ENCODE measurements at places on chromosomes 1 and 21. TPM values are rescaled to one million over a fixed set of nuclear protein-coding genes. Genes with fewer than 3 reads are reported as not detected.

DNA sequence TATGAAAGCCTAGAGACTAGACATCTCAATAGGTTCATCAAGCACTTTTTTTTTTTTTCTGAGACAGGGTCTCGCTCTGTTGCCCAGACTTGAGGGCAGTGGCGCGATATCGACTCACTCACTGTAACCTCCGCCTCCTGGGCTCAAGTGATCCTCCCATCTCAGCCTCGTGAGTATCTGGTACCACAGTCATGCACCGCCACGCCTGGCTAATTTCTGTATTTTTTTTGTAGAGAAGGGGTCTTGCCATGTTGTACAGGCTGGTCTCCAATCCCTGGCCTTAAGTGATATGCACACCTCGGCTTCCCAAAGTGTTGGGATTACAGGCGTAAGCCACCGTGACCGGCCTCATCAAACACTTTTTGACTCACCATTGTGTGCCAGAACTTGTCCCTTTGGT, 613 bp upstream of the GPATCH4 start:
- H3K27ac ChIP-seq, result peak overlapping the region; percentile 43
- no peak for DNase-seq
- no peaks in the 10 kb centered on the region for H3K27me3 ChIP-seq
- no peaks in the 10 kb centered on the region for H3K4me1 ChIP-seq
- H3K4me3 ChIP-seq, result peak overlapping the region; percentile 56
- H3K36me3 ChIP-seq, result no peaks in the 10 kb centered on the region

- no peak for DNase-seq
- H3K4me1 ChIP-seq, result no peaks in the 10 kb centered on the region
- H3K27ac ChIP-seq, result no peak overlapping the region
- no peak overlapping the region for H3K4me3 ChIP-seq
- H3K27me3 ChIP-seq, result no peaks in the 10 kb centered on the region
Observed at GRCh38 chr1:4402032-4402431, 252.4 kb upstream of the AJAP1 start.

DNA sequence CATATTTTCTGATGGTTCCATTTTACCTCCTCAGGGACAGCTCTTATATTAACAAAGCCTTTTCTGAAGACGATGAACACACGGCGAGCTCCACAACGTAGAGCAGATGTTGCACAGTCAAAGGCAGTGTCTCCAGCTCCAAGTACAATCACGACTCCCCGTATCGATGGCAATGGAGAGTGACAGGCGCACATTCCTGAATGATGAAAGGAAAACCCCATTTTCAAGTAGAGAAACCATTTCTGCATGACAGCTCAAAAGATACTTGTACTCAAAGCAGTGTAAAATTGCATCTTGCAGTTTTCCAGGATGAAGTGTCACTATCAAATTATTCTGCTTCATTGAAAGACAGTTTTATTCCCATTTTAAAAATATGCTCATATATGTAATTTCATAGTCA, 327.6 kb downstream of the DPYD start:
- no peak for DNase-seq
- no peaks in the 10 kb centered on the region for H3K27me3 ChIP-seq
- H3K27ac ChIP-seq, result no peak overlapping the region
- H3K36me3 ChIP-seq, result no peaks in the 10 kb centered on the region
- H3K4me1 ChIP-seq, result no peaks in the 10 kb centered on the region
- H3K4me3 ChIP-seq, result no peak overlapping the region

- no peak overlapping the region for H3K27ac ChIP-seq
- H3K27me3 ChIP-seq, result no peaks in the 10 kb centered on the region
- peak; percentile 76 for DNase-seq
- H3K36me3 ChIP-seq, result no peaks in the 10 kb centered on the region
Observed at GRCh38 chr1:111204201-111204982, 3.9 kb upstream of the DENND2D start.

DNA sequence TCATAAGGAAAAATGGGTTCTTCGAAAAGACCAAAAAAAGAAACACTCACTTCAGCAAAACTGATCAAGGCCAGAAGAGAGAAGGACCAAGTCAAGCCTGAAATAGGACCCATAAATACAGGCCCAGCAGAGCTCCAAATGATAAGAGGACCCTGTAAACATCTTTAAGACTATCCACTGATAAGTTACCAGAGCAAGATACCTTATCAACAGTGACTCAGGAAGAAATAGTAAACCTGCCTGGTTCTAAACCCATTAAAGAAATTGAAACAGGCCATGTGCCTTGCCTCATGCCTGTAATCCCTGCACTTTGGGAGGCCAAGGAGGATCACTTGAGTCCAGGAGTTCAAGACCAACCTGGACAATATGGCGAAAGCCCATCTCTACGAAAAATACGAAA, 81.8 kb upstream of the ERRFI1 start:
- H3K36me3 ChIP-seq, result no peaks in the 10 kb centered on the region
- no peak overlapping the region for H3K27ac ChIP-seq
- no peak overlapping the region for H3K4me3 ChIP-seq
- H3K27me3 ChIP-seq, result no peaks in the 10 kb centered on the region

DNA sequence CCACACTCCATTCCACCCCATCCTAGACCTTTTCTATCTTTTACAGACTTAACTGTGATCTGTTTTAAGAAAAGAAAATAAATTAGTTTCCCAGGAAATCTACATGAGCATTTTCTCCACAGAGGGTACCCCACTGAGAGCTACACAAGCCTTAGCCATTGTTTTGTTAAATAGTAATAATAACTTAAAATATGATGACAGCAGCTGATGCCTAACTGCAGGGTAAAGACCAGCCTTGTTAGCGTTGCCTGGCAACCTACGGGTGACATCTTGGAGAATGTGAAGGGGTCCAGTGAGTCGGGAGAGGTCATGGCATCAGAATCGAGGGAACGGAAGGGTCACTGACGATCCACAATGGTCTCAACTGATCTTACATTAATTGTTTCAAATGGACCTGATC, 233.2 kb upstream of the PBX1 start:
- no peak for DNase-seq
- no peaks in the 10 kb centered on the region for H3K4me1 ChIP-seq
- no peaks in the 10 kb centered on the region for H3K27me3 ChIP-seq
- no peaks in the 10 kb centered on the region for H3K36me3 ChIP-seq
- no peak overlapping the region for H3K27ac ChIP-seq

GRCh38 chr1:106061586-106062495, 994.6 kb upstream of the PRMT6 start:
- H3K27me3 ChIP-seq, result no peaks in the 10 kb centered on the region
- H3K36me3 ChIP-seq, result no peaks in the 10 kb centered on the region
- no peak overlapping the region for H3K4me3 ChIP-seq
- no peaks in the 10 kb centered on the region for H3K4me1 ChIP-seq

GRCh38 chr1:41545996-41546832, 61.7 kb upstream of the EDN2 start:
- no peaks in the 10 kb centered on the region for H3K4me1 ChIP-seq
- H3K36me3 ChIP-seq, result no peaks in the 10 kb centered on the region
- no peak overlapping the region for H3K27ac ChIP-seq

GRCh38 chr21:25371841-25372425, 235.3 kb downstream of the MRPL39 start:
- H3K4me3 ChIP-seq, result no peak overlapping the region
- H3K27me3 ChIP-seq, result no peaks in the 10 kb centered on the region
- H3K4me1 ChIP-seq, result no peaks in the 10 kb centered on the region
- H3K27ac ChIP-seq, result no peak overlapping the region
- DNase-seq, result no peak

DNA sequence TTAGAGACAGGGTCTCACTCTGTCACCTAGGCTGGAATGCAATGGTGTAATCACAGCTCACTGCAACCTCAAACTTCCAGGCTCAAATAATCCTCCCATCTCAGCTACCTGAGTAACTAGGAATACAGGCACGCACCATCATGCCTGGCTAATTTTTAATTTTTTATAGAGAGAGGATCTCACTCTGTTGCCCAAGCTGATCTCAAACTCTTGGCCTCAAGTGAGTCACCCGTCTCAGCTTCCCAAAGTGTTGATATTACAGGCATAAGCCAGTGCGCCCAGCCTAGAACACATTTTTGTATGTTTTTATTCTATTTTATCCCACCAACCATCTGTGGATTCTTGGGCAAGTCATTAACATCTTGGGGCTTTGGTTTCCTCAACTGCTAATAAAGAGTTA, 100.5 kb downstream of the AK5 start:
- no peaks in the 10 kb centered on the region for H3K36me3 ChIP-seq
- no peak overlapping the region for H3K4me3 ChIP-seq
- DNase-seq, result no peak
- H3K27me3 ChIP-seq, result no peaks in the 10 kb centered on the region

DNA sequence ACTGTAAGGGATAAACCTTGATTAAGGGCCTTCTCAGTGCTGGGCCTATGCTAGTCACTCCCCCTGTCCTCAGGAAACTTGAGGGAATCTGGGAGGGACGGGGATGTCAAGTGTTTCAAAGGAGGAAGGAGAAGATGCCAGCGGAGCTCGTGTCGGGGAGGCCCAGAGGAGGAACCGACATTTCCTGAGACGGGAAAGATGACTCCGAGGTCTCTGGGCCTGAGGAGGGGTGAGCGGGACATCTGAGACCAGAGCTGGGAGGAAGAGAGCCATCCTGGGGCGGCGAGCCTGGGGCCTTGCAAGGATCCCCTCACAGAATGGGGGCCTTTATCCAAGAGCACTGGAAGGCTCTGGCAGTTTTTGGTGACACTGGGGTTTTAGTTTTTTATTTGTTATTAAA, 10.4 kb downstream of the SLC66A1 start:
- H3K4me1 ChIP-seq, result no peaks in the 10 kb centered on the region
- no peaks in the 10 kb centered on the region for H3K36me3 ChIP-seq
- no peaks in the 10 kb centered on the region for H3K27me3 ChIP-seq
- no peak overlapping the region for H3K4me3 ChIP-seq
- no peak overlapping the region for H3K27ac ChIP-seq

GRCh38 chr1:196902344-196902743, 14.5 kb downstream of the CFHR4 start:
- no peak overlapping the region for H3K4me3 ChIP-seq
- H3K36me3 ChIP-seq, result no peaks in the 10 kb centered on the region
- H3K4me1 ChIP-seq, result no peaks in the 10 kb centered on the region

GRCh38 chr1:72693376-72693775, 411.0 kb upstream of the NEGR1 start:
- no peaks in the 10 kb centered on the region for H3K27me3 ChIP-seq
- DNase-seq, result no peak
- H3K27ac ChIP-seq, result no peak overlapping the region
- H3K4me1 ChIP-seq, result no peaks in the 10 kb centered on the region

DNA sequence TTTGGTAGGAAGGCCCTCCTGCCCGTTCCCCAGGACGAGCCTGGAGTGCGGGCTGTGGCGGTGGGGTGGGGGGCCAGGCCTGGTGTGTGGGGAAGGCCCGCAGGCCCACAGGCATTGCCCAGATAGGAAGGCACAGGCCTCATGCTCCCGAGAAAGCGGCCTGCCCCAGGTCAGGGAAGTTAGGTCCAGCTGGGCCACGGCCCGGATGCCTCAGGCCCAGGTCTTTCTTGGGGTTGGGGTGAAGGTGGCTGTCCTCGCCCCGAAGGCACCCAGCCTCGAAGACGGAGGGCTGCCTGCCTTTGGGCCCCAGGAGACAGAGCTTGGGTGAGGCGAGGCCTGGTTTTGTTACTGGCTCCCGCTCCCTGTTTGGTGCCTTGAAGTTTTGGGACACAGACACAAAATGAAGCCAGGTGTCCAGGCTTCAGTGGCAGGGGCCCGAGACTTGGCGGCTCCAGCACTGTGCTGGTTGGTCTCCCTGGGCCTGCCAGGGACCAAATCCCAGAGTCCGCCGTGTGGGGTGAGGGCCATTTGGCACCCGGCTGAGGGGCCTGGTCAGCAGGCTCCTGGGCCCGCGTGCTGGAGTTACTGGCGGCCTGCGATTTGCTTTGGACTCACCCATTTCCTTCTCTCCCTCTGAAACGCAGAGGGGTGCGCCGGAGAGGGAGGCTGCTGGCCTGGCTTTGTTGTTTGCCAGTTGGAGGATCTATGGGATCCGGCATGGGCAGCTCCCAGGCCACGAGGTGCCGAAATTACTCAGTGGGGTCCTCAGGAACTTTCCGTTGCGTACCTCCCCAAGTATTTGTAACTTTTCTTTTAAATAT, 2.0 kb downstream of the SKI start:
- peaks cover 3% of the 10 kb centered on the region for H3K4me1 ChIP-seq
- peak overlapping the region; percentile 14 for H3K27ac ChIP-seq
- peak overlapping the region; percentile 93 for H3K4me3 ChIP-seq
- H3K36me3 ChIP-seq, result no peaks in the 10 kb centered on the region
- peak; percentile 71 for DNase-seq

DNA sequence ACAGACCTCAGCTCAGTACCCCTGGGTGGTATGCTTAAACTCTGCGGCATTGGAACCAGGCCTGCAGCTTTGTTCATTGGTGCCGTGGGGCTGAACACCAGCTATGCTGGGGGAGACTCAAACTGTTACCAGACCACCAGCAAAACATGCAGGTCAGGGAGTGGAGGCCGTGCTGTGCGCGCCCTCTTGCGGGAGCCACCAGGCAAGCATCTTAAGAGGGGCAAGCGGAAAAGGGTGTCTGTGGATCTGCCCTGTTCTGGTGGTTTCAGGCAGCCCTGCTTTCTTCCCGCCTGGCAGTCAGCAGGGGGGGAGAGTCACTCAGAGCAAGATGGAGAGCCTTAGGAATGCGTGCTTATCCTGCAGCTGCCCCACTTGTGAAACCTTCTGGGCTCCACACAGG, 276.9 kb upstream of the ZRANB2 start:
- H3K4me1 ChIP-seq, result no peaks in the 10 kb centered on the region
- H3K27ac ChIP-seq, result no peak overlapping the region
- H3K4me3 ChIP-seq, result no peak overlapping the region
- H3K36me3 ChIP-seq, result no peaks in the 10 kb centered on the region
- DNase-seq, result no peak

DNA sequence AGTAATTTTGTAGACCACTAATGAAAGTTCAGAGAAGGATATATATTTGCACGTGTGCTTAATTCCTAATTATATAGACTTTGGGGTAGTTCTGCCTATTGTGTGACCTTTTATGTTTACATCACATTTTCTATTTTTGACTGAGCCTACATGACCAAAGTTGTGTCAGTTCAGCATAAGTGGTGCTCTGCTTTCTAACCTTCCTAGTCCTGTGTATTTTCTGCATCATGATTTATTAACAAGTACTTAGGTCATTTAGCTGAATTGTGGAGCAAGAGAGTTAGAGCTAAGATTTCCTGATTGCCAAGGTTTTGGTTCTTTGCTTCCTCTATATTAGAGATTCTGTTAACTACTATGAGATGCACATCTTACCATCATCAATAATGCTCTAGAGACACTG, 176.0 kb downstream of the C1orf21 start:
- peaks cover 11% of the 10 kb centered on the region for H3K4me1 ChIP-seq
- no peaks in the 10 kb centered on the region for H3K27me3 ChIP-seq
- no peak overlapping the region for H3K4me3 ChIP-seq
- no peak overlapping the region for H3K27ac ChIP-seq

- no peaks in the 10 kb centered on the region for H3K36me3 ChIP-seq
- no peaks in the 10 kb centered on the region for H3K27me3 ChIP-seq
- no peak overlapping the region for H3K4me3 ChIP-seq
- H3K27ac ChIP-seq, result no peak overlapping the region
- no peak for DNase-seq
- no peaks in the 10 kb centered on the region for H3K4me1 ChIP-seq
Observed at GRCh38 chr1:233802611-233803010, 101.9 kb upstream of the SLC35F3 start.

GRCh38 chr1:170887726-170888125, 47.6 kb upstream of the MROH9 start:
- H3K36me3 ChIP-seq, result no peaks in the 10 kb centered on the region
- no peak overlapping the region for H3K4me3 ChIP-seq
- no peaks in the 10 kb centered on the region for H3K4me1 ChIP-seq
- no peak for DNase-seq
- no peaks in the 10 kb centered on the region for H3K27me3 ChIP-seq

Gene LCE2C
- total RNA-seq, result not detected

Gene DISP3
- total RNA-seq, result 0.10 TPM

Gene NDUFV3
- total RNA-seq, result 34.4 TPM

Gene CYP4A11
- total RNA-seq, result 0.16 TPM

Gene IER5
- total RNA-seq, result 11.4 TPM

Gene CA6
- total RNA-seq, result not detected

Gene DMRTA2
- total RNA-seq, result not detected

Gene NLRP3
- 7.0 TPM for total RNA-seq
